Omental fat pad (tissue), 4 donors: ENCODE measurements at places on chromosomes 7 and 10.

GRCh38 chr10:59779756-59780533, 26.7 kb upstream of the MRLN start:
- DNase-seq, result no peak

DNA sequence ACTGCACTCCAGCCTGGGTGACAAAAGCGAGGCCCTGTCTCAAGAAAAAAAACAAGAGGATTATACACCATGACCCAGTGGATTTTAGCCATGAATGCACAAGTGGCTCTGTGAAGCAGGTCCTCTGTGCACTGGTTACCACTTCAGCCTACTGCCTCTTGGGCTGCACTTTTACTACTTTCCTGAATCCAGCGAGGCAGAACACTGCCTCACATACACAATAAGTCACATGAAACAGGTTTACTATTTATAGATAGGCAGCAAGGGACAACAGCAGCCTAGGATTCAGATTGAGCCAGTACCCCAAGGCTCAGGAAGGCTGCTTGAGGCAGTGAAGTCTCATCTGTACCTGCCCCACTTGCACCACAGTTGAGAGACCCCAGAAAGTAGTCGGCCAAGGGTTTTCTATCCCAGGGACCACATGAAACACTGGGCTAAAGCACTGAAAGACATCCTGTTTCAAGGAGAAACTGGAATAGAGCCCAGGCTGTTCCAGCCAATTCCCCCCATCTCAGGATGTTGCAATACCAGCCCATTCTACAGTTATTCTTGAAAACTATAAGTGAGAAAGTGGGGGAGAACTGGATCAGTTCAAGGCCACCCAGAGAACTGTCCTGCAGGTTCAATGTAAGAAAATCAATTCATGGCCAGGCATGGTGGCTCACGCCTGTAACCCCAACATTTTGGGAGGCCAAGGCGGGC, 10.3 kb upstream of the OGDH start:
- DNase-seq, result no peak

DNA sequence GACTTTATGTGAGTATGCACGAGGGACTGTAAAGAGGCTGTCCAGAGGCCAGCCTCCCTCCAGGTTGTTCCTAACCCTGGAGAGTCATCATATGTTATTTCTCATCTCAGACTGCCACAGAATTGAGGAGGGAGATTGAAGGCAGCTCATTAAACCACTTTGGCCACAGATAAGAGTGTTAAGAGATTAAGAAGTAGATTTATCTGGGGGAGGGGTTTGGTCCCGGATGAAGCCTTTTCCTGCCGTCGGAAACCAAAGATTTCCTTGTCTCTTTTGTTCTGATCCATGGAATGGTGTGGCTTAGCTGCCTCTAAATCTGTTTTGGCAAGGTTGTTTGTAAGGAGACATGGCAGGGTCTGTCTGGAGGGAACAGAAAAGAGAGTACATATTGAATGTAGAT, 338.8 kb downstream of the AUTS2 start:
- no peak for DNase-seq

DNA sequence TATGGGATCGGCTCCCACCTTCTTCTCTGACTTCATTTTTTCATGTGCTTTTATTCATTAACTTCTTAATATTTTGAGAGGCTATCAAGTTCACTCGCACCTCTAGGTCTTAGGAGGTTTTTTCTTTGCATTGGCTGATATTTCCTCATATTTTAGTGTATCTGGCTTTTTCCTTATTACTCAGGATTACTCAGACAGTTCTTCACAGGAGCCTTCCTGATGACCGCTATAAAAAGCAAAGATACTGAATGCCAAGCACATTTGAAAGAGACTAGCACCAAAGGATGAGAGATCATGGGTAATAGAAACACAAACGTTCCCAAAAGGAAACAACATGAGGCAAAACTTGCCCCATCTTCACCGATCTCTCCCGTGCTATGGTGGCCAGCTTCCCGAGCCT, 409.2 kb upstream of the KLF6 start:
- DNase-seq, result no peak

- DNase-seq, result no peak
Measured at GRCh38 chr10:71912431-71912830, 51.8 kb upstream of the CHST3 start.

DNA sequence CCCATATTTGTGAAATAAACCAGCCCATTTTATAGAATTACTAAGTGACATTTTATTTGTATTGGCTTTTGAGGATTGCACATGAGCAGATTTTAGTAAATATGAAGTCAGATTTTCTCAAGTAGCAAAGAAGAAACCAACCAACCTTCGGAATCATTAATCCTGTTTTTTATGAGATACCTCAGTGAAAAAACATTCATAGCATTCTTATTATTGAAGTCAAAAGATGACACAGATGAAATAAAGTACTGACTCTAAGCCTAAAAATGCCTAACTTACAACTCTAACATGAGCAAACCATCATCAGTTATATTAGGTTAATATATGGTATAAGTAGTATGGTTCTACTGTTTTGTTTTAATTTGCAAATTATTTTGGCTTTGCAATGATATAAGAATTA, 59.9 kb upstream of the AGBL3 start:
- no peak for DNase-seq

DNA sequence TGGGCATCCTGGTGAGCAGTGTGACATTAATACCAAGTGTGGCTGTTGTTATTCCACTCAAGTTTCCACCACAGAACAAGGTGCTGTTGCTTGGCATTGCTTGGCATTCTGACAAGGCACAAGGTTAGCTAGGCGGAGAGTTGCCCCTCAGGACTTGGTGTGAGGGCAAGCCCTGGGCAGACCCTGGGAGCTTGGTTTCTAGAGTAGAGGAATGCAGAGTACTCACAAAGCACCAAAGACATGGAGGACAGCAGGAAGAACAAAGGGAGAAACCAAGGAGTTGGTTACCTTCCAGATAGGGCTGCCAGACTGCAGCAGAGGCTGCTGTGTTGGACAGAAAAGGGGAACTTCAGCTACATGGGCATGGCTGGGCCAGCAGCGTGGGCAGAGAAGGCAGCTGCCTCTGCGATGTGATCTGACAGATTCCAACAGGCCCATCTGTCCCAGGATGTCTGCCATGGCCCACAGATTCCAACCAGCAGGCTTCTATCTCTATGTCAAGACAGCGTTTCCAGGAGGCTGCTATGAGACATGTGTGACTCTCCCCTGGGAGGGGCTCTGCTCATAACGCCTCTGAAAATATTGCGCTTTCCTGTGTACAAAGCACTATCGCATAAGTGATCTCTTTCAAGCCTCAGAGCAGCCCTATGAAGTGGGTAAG, 1.8 kb downstream of the GOLGA7B start:
- DNase-seq, result no peak

- no peak for DNase-seq
Measured at GRCh38 chr7:77284616-77285015, 85.0 kb upstream of the FGL2 start.

GRCh38 chr7:49800031-49800430, 26.6 kb downstream of the VWC2 start:
- no peak for DNase-seq

DNA sequence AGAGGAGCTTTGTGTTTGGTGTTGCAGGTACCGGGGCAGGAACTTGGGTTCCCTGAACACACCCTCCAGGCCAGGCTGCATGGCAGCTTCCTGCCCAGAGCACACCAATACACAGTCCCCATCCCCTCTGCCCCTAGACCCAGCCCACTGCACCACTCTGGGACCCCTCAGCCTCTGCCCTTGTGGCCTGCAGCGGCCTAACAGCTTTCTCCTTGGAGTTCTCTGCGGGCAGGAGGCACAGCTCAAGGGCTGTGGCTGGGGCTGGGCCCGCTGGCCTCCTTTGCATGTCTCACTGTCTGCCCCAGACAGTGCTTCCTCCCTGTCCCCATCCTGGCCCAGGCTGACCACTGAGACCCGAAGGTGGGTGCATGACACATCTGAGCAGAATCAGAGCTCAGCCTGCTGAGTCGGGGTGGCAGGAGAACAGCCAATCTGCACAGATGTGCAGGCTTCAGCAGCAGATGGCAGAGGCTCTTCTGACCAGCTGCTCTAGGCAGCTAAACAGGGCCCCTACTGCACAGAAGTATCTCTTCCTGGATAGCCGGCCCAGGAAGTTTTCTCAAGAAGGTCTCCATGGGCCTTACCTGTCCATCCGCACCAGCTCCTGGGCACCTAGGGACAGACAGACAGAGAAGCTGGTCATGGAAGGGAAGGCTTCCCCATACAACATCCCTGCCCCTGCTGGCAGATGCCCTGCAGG, 20.8 kb downstream of the VSIR start:
- no peak for DNase-seq

GRCh38 chr10:98104125-98104524, 30.3 kb upstream of the R3HCC1L start:
- no peak for DNase-seq

- DNase-seq, result no peak
Measured at GRCh38 chr10:78414380-78414779, 380.7 kb downstream of the RPS24 start.

DNA sequence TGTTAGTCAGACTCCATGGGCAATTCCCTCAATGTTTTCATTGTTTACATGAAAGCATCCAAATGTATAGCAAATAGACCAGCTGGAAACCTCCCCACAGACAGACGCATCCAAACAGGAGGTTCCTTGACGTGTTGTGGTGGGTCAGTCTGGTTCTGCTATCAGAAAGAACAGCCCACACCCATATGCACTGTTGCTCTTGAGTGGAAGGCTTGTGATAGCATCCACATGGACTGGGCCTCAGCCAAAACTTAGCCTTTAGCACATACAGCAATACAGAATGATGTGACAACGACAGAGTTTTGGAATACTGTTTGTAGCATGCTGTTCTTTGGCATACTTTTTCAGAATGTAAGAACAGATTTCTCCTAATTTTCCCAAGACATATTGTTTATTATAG, 299.2 kb upstream of the ETV1 start:
- no peak for DNase-seq

DNA sequence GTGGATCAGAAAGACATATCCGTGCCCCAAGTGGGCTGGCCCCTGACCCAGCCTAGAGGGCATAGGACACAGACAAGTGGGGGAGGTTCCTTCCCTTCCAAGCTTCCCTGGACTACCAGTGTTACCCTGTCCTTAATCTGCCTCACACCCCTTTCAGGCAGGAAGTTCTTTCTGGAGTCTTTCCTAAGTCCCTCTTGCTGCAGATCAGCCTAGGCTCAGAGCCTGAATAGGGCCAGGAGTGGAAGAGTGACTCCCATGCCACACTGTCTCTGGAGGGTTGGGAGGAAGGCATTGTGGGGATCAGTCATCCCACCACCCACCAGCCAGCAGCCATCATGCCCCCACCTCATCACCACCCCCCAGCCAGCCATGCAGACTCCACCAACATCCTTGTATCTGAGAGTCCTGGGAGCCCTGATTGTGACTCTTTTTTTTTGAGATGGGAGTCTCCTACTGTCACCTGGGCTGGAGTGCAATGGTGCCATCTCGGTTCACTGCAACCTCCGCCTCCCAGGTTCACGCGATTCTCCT, 22.6 kb downstream of the POLL start:
- no peak for DNase-seq

DNA sequence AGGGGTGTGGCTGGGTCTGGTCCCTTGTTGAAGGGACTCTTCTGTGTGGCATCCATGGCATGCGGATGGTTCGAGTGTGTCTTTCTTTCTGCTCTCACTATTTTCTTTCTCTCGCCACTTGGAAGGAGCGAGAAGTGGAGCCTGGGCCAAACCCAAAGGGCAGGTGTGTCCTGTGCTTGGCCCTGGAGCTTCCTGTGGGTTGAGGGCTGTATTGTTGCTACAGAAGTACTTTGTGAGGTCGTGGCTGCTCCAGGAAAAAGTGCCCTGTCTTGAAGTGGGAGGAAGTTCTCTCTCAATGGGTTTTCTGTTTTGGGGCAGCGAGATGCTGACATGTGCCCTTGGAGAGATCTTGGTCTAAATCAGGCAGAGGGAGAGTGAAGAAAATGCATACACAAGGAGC, 72.0 kb downstream of the DOCK1 start:
- DNase-seq, result no peak

- DNase-seq, result no peak
Measured at GRCh38 chr10:35225204-35225603, 98.6 kb downstream of the CREM start.

GRCh38 chr10:44865289-44865671, 45.9 kb upstream of the TMEM72 start:
- DNase-seq, result no peak

DNA sequence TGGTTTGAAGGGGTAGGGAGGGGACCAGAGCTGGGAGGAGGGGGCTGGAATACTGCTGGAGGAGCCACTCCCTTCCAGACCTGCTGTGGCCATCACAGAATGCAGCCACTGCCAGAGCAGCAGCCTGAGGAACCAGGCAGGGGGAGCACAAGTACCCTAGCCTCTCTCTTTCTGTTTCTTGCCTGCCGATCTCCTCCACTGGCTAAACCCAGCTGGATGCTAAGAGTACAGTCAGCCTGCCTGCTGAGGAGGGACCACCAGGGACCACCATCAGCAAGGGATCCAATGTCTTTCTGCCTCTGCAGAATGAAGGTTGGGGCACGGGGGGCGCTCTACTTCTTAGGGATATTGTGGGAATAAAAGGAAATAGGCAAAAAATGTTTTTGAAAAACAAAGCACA, 4.7 kb downstream of the BLVRA start:
- no peak for DNase-seq

- DNase-seq, result no peak
Measured at GRCh38 chr10:76352300-76352699, 920.9 kb downstream of the LRMDA start.

DNA sequence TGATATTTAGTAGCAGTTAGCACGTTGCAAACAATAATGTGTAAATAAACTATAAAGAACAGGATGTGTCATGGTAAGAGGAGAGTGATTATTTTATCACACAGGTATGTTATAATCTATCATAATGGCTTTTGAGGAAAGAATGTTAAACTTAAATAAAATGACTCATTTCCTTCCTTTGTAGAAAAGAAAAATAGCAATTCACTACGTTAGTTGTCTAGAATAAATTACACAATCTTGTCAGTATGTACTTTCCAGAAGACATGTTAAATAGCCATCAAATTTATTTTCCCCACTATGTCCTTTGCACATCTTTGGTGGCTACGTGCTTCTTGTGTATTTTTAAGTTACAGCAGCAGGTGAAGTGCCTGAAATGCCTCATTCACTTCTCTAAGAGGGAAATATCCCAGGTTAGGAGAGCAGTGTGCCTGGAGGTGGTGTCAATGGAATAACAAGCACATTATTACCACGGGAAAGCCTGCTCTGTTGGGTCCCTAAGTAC, 133.8 kb downstream of the SEMA3A start:
- no peak for DNase-seq

- DNase-seq, result no peak
Measured at GRCh38 chr10:98971464-98971863, 264.2 kb downstream of the HPSE2 start.

GRCh38 chr7:18087687-18088078, 60.0 kb upstream of the PRPS1L1 start:
- DNase-seq, result no peak
